ENCODE measurements at places on chromosomes 5 and 9.

GRCh38 chr5:6831678-6832671 is 118.7 kb downstream of the TENT4A start:
- DNase-seq = no peak

GRCh38 chr5:96254980-96255691 is 177.9 kb downstream of the PCSK1 start:
- DNase-seq = peak; percentile 79

DNA sequence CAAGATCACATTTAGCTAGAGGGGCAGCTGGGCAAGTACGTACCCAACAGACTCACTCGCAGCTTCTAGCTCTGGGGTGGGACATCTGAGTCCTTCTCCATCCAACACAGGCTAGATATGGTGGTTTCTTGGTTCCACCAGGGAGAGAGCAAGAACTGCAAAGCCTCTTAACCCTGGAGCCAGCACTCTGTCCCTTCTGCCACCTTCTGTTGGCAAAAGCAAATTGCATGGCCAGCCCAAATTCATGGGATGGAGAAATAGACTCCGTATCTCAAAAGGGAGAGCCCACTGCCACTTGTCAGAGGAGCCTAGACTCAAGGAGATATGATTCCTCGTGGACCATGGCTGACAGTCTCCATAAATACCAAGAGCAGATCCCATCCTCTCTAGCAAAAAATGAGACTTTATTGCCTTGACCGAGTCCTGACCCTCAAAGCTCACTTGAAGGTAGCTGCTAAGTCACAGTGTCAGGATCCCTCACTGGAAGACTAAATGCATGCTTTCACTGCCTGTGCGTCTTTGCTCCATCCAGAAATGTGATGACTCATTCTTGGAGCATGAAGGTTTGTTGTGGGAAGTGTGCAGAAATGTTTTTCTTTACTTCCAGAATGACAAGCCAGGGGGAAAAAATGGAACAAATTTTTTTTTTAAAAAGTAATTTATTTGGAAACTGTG is 28.8 kb upstream of the ROR2 start:
- peak; percentile 83 for DNase-seq

GRCh38 chr5:170362102-170362501 is 27.1 kb downstream of the KCNMB1 start:
- DNase-seq = no peak

DNA sequence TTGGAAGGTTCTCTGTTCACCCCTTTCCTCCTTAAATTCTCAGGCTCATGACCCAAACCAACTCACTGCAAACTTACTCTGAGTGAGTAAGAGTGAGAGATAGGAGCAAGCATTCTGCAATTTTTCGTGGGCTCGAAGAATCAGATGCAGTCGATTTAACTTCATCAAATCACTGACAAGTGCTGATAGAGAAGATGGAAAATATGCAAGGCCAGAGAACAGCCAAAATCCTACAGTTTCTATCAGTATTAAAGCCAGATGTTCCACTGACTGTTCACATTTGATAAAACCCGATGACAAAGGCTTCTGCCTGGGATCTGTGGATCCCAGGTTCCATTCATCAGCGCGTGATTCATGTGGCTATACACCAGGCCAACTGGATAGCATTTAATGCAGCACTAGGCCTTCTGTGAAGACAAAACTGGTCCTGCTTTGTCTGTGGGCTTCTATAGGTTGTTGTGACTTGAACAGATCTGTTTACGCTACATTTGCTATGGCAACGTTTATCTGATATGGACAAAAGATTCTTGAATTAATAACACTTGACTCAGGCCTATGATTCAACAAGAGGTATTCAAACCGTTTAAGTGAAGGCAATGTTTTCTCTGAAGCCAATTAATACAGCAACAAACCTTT is 251.2 kb downstream of the NFIB start:
- peak; percentile 26 for DNase-seq

All from LHCN-M2 (cell line).